ENCODE measurements at places on chromosomes 16 and 17. TPM values are rescaled to one million over a fixed set of nuclear protein-coding genes. Genes with fewer than 3 reads are reported as not detected.

CTRB2 gene
- total RNA-seq = not detected

XPO6 gene
- 135 TPM for total RNA-seq

CACNG5 gene
- not detected for total RNA-seq

PRAC2 gene
- not detected for total RNA-seq

TMEM235 gene
- total RNA-seq = not detected

KRT16 gene
- total RNA-seq = 0.51 TPM

SLC12A3 gene
- not detected for total RNA-seq

IL17C gene
- total RNA-seq = not detected

UNC13D gene
- total RNA-seq = 5.1 TPM

LITAFD gene
- total RNA-seq = not detected

CLEC10A gene
- total RNA-seq = not detected

ADAM11 gene
- 0.16 TPM for total RNA-seq

KRTAP2-3 gene
- 2.6 TPM for total RNA-seq

CEMP1 gene
- not detected for total RNA-seq

KCNJ18 gene
- total RNA-seq = not detected

DRC7 gene
- total RNA-seq = under 0.01 TPM

KRT33A gene
- total RNA-seq = not detected

CLDN7 gene
- 12.4 TPM for total RNA-seq

AHSP gene
- not detected for total RNA-seq

TMEM114 gene
- total RNA-seq = not detected

DNAJA3 gene
- 38.8 TPM for total RNA-seq

KIF2B gene
- total RNA-seq = not detected

LRRC37A gene
- total RNA-seq = 1.5 TPM

SLC5A11 gene
- not detected for total RNA-seq

EFNB3 gene
- 3.8 TPM for total RNA-seq

LIMD2 gene
- total RNA-seq = 73.8 TPM

TBC1D3 gene
- not detected for total RNA-seq

CHST5 gene
- total RNA-seq = not detected

CD300H gene
- total RNA-seq = not detected

GP1BA gene
- not detected for total RNA-seq

ATP2C2 gene
- total RNA-seq = not detected

DLX3 gene
- not detected for total RNA-seq

SRR gene
- total RNA-seq = 14.3 TPM

PRSS8 gene
- 13.1 TPM for total RNA-seq

APOH gene
- total RNA-seq = not detected

TUBG1 gene
- total RNA-seq = 201 TPM

PLEKHH3 gene
- 15.8 TPM for total RNA-seq

DCAF7 gene
- total RNA-seq = 50.2 TPM

Data from mesangial cell (primary cell).